Cerebellar nuclear complex (tissue), 1 donor: ENCODE measurements at places on chromosomes 4 and X.

- no peak for DNase-seq
Observed at GRCh38 chr4:148469938-148470337, 27.7 kb upstream of the NR3C2 start.

- DNase-seq: no peak
Observed at GRCh38 chr4:7422898-7423180, 11.9 kb downstream of the PSAPL1 start.

DNA sequence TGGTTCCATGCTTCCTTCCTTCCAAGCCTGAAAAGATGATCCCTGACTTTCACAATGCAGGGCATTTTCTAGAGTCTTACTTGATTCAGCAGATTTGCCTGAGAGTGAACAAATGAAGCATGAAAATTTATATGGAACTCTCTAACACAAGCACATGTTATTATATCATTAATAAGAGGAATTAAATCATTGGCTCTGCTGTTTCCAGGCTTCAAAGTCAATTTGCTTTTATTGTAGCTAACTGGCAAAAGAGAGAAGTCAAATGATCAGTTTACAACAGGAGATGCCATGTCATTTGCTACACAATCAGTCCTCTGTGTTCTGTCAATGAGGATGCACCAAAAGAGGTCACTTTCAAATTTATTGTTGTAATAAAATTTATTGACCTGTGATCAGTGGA lies 101.5 kb upstream of the UGT8 start:
- DNase-seq: no peak

DNA sequence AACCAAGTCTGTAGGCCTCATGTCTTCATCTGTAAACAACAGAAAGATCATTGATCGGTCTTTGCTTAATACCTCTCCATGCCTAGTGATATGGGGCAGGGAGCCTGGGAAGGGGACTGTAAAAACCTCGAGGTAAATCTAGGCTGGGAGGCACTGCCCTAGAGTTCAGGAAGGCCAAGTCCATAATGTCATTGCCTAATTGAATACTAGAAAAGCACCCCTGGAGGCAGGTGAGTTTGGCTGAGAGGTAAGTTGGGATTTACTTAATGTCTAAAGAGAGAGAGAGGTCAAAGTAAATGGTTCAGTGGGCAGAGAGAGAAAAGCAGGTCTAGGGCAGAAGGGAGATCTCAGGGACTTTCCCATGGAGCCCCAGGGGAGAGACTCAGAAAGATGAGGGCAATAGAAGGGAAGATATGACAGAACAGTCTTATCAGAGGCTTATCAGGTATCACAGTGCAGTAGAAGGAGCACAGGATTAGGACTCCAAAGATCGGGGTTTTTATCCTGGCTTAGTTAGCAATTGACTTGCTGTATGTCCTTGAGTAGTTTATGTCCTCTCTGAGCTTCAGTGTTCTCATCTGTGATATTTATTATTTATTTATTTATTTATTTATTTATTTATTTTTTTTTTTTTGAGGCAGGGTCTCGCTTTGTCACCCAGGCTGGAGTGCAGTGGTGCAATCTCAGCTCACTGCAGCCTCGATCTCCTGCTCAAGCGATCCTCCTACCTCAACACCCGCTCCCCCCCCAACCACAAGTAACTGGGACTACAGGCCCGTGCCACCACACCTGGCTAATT lies 85.2 kb downstream of the SLC16A2 start:
- DNase-seq: no peak

GRCh38 chrX:13087322-13088155 lies 43.1 kb upstream of the FAM9C start:
- no peak for DNase-seq

GRCh38 chrX:68698942-68699341 lies 51.5 kb downstream of the STARD8 start:
- no peak for DNase-seq

DNA sequence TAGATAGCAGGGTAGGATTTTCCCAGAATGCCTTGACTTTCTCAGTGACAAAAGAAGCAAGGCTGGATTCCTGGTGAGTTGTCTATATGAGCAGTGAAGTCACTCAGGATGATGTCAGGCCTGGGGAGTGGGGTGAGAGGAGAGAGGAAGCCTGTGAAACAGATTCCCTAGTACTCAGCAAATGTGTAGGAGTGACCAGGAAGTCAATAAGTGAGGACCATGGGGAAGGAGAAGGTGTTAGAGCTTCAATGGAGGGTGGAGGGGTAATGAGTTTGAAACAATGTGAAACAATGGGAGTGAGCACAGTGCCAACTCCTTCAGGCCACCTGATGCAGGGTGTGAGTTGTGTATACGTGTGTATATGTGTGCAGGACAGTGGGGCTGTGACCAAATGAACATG lies 2.4 kb upstream of the SLC9A6 start:
- no peak for DNase-seq

GRCh38 chr4:675036-675882 lies 917 bp downstream of the MYL5 start:
- DNase-seq: no peak

DNA sequence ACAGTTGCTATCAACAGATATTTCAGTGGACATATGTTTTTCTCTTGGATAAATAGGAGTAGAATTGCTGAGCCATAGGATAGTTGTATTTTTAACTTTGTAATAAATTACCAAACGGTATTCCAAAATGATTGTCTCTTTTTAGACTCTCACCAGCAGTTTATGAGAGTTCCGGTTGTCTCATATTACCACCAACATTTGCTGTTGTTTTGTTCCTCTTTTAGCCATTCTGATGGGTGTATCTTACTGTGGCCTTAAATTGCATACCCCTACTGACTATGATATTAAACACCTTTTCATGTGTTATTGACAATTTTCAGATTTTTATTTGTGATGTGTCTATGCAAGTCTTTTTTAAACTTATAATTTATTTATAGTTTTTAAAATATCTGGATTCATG lies 39.7 kb downstream of the SNX25 start:
- DNase-seq: no peak

GRCh38 chrX:64739792-64740378 lies 236.4 kb downstream of the ZC4H2 start:
- no peak for DNase-seq

DNA sequence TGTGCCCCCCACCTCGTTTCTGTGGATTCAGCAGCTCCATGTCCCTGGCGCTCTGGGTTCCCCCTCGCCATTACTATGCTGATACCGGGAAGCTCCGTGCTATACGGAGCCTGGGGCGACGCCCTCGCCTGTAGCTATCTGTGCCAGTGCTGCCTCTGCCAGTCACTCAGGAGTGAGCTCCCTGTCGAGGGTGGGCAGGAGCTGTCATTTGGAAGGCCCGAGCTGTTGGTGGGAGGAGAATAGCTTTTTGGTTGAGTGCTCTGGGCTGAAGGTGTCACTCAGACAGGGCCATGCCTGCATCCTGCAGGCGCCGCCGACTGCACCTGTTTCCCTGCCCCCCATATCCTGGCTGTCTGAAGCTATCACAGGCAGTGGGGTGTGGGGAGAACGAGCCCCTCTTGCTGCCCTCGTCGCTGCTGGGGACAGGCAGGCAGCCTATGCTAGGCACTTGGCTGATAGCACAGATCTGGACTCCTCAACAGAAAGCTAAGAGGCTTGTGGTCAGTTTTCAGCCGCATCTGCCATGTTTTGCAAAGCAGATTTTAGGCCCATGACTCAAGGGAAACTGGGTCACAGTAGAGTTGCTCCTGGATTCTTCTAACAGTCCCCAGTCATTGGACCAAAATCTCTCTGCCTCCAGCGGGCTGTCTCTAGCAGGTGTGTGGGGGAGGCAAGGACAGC lies 31.8 kb downstream of the CPLX1 start:
- DNase-seq: peak; percentile 1

- no peak for DNase-seq
Observed at GRCh38 chr4:77172336-77172735, 15.3 kb downstream of the CCNG2 start.

DNA sequence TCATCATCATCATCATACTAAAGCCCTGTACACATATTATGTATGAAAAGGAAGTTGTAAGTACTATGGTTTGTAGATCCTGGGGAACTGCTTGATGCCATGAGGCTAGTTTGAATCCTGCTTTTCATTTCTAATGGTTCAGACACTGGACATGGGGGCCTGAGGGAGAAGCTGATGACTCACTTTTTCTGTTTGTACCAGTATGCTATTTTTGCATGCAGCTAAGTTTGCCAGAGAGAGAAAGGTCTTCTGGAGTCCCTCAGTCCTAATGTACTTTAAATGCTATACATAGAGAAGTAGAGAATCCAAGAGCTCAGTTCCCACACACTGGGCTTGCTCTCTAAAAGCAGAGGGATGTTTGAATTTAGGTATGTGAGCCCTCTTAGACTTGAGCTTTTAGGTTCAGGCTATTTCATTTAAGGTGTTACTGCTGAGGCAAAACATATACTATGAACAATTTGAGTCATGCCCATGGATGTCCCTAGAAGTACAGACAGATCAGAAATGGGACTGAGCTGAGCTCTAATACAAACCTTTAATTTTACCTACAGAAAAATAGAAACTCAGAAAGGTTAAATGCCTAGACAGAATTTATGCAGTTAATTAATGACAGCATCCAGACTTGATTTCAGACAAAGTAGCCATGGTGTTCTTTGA lies 17.6 kb upstream of the HS3ST1 start:
- no peak for DNase-seq

- DNase-seq: no peak
Observed at GRCh38 chrX:68175562-68175961, 257.7 kb downstream of the OPHN1 start.

GRCh38 chrX:118973389-118974087 lies 880 bp upstream of the LONRF3 start:
- DNase-seq: no peak
